ENCODE measurements at places on chromosomes 2 and 18. TPM values are rescaled to one million over a fixed set of nuclear protein-coding genes. Genes with fewer than 3 reads are reported as not detected.

DNA sequence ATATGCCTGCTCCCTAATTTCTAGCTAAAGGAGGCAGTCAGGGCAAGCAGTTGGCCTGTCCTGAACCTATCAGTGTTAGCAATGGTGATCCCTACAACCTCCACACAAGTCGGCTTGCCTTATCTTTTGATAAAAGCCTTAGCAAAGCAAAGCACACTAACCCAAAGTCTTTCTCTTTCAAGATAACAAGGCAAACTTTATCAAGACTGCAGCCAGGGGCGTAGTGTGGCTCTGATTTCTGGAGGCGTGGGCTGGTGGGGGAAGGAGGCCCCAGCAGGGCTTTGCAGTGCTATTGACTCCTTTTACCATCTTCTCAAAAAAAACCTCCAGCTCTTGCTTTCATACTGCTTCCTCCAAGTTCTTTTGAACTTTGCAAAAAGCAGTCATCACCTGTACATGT, 40.2 kb upstream of the LAMA1 start:
- peaks cover 8% of the 10 kb centered on the region for H3K4me1 ChIP-seq
- H3K4me3 ChIP-seq: no peak overlapping the region
- peak overlapping the region; percentile 62 for H3K27ac ChIP-seq
- no peaks in the 10 kb centered on the region for H3K27me3 ChIP-seq

- H3K27ac ChIP-seq: peak overlapping the region; percentile 90
- no peaks in the 10 kb centered on the region for H3K36me3 ChIP-seq
- H3K4me1 ChIP-seq: peaks cover 9% of the 10 kb centered on the region
- H3K27me3 ChIP-seq: no peaks in the 10 kb centered on the region
Observed at GRCh38 chr2:36356298-36356989, 866 bp downstream of the CRIM1 start.

- no peak for DNase-seq
- H3K4me3 ChIP-seq: no peak overlapping the region
- no peaks in the 10 kb centered on the region for H3K36me3 ChIP-seq
- H3K27ac ChIP-seq: no peak overlapping the region
- no peaks in the 10 kb centered on the region for H3K4me1 ChIP-seq
- no peaks in the 10 kb centered on the region for H3K27me3 ChIP-seq
Observed at GRCh38 chr18:7185701-7186100, 45.2 kb upstream of the LRRC30 start.

GRCh38 chr2:95008306-95008705, 17.2 kb upstream of the MAL start:
- H3K4me1 ChIP-seq: no peaks in the 10 kb centered on the region
- no peak overlapping the region for H3K4me3 ChIP-seq
- H3K27me3 ChIP-seq: no peaks in the 10 kb centered on the region
- no peak overlapping the region for H3K27ac ChIP-seq
- H3K36me3 ChIP-seq: no peaks in the 10 kb centered on the region

GRCh38 chr2:218289639-218290315, 2.5 kb downstream of the TMBIM1 start:
- no peaks in the 10 kb centered on the region for H3K27me3 ChIP-seq
- peak overlapping the region; percentile 93 for H3K27ac ChIP-seq
- no peaks in the 10 kb centered on the region for H3K36me3 ChIP-seq
- H3K4me1 ChIP-seq: peaks cover 72% of the 10 kb centered on the region
- peak overlapping the region; percentile 28 for H3K4me3 ChIP-seq

AQP12A gene
- polyA plus RNA-seq: not detected

Data from hepatocyte (in vitro differentiated cells).